Right kidney (tissue), 9 donors: ENCODE measurements at places on chromosomes 7 and 10.

GRCh38 chr10:3406556-3406955 lies 234.0 kb upstream of the PITRM1 start:
- DNase-seq, result no peak

DNA sequence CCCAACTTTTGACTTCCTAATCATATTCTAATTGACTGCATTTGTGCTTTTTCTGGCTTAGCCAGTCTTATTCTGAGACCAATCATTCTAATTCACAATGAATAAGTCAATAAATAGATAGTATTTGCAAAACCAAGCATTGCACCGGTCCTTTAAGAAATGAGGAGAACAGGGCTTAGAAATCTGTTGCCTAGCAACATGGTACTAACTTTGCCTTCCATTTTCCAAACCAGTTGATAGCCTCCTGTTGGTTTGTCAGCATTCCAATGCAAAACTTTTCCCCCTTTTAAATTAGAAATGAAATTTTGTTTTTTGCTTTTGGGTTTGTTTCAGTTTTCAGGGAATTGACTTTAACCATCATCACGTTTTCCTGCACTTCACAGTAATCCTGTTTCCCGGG lies 603.5 kb upstream of the NRP1 start:
- DNase-seq, result peak; percentile 18

- DNase-seq, result no peak
These were observed 373.3 kb downstream of the HTR7 start for GRCh38 chr10:90484518-90484917.

GRCh38 chr7:4645246-4645645 lies 36.8 kb upstream of the FOXK1 start:
- no peak for DNase-seq

GRCh38 chr7:131591687-131592319 lies 35.4 kb upstream of the PODXL start:
- no peak for DNase-seq

- DNase-seq, result no peak
These were observed 152.0 kb upstream of the PITRM1 start for GRCh38 chr10:3324612-3325038.
